NCI-H1092 treated with DMSO at 0.1 percent for 48 hours (cell line): ENCODE measurements at places on chromosomes 6 and 20.

DNA sequence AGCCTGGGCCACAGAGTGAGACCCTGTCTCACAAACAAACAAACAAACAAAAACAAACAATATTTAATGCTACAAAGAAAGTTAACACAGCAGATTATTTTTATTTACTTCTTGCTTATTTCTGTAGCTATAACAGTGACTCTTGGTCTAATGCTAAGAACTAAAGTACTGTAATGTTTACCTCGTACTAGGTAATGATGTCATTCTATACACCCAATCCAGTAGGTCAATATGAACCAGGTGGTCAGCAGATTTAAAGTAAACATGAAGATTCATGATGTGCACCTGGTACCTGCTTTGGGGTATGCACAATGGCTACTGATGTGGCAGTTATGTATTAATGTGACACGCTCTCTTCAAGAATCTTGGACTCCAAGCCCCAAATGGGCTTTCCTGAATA lies 36.6 kb upstream of the CARMIL1 start:
- DNase-seq = no peak

GRCh38 chr20:18093388-18093787 lies 35.7 kb upstream of the OVOL2 start:
- no peak for DNase-seq

DNA sequence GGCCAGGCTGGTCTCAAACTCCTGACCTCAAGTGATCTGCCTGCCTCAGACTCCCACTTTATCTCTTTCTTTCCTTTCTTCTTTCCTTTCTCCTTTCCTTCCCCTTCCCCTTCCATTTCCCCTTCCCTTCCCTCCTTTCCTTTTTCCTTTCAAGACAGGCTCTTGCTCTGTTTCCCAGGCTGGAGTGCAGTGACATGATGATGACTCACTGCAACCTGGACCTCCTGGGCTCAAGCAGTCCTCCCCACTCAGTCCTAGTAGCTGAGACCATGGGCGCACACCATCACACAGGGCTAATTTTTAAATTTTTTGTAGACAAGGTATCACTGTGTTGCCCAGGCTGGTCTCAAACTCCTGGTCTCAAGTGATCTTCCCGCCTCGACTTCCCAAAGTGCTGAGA lies 377.6 kb upstream of the ZFP64 start:
- DNase-seq = no peak

GRCh38 chr6:164832410-164832809 lies 477.0 kb downstream of the C6orf118 start:
- no peak for DNase-seq

- DNase-seq = no peak
Observed at GRCh38 chr20:52532674-52533073, 341.1 kb upstream of the ZFP64 start.

GRCh38 chr6:88914895-88915598 lies 48.4 kb downstream of the RNGTT start:
- no peak for DNase-seq
